ENCODE measurements at places on chromosomes 6 and 20.

- DNase-seq = no peak
Measured at GRCh38 chr6:98463038-98464000, 371.1 kb upstream of the POU3F2 start.

DNA sequence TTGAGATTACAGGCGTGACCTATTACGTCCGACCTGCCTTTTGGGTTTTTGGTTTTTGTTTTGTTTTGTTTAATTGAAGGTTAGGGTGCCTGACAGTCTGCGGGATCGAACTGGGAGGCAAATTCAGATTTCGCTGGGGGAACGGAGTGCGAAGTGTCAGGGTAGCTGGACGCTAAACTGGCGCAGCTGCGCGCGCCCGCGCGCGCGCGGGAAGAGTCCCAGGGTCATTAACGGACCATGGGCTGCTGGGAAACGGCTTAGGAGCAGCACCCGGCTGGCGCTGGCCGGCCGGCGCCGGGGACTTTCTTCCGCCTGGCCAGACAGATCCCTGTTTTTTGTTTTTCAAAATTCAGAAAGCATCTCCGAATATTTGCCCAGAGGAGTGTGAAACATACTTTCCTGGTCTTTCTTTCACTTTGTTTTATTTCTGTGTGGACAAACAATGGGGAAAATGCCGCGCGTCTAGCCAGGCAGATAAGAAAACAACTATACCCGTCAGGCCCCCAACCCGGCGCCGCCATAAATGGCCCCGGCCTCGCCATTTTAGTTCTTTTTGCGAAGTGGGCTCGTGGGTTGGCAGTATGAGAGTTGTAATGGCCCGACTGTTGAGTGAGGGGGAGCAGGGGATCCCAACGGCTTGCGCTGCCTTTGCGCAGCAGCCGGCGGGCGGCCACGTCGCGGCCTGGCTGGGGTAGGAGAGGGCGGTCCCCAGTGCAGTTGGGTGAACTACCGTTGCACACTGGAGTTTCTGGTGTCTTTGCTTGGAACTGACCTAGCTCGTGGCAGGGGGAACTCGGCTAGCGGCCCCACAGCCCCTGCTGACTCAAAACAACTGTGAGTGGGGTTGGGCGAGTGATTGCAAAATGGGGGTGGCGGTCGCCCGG is 7.1 kb downstream of the HSPA1B start:
- DNase-seq = peak; percentile 87

GRCh38 chr6:157613011-157613522 is 210.0 kb upstream of the SNX9 start:
- no peak for DNase-seq

DNA sequence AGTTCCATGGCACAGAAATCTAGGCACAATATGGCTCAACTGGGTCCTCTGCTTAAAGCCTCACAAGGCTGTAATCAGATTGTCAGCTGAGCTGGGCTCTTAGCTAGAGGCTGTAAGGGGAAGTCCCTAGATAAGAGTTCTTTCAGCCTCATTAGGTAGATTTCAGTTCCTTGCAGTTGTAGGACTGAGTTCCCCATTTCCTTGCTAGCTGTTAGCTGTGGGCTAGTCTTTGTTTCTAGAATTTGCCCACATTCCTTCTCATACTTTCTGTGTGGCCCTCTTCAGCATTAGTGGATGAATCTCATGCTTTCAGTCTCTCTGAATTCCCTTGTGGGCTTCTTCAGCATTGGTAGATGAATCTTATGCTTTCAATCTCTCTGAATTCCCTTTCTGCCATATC is 71.0 kb upstream of the MRAP2 start:
- DNase-seq = no peak

DNA sequence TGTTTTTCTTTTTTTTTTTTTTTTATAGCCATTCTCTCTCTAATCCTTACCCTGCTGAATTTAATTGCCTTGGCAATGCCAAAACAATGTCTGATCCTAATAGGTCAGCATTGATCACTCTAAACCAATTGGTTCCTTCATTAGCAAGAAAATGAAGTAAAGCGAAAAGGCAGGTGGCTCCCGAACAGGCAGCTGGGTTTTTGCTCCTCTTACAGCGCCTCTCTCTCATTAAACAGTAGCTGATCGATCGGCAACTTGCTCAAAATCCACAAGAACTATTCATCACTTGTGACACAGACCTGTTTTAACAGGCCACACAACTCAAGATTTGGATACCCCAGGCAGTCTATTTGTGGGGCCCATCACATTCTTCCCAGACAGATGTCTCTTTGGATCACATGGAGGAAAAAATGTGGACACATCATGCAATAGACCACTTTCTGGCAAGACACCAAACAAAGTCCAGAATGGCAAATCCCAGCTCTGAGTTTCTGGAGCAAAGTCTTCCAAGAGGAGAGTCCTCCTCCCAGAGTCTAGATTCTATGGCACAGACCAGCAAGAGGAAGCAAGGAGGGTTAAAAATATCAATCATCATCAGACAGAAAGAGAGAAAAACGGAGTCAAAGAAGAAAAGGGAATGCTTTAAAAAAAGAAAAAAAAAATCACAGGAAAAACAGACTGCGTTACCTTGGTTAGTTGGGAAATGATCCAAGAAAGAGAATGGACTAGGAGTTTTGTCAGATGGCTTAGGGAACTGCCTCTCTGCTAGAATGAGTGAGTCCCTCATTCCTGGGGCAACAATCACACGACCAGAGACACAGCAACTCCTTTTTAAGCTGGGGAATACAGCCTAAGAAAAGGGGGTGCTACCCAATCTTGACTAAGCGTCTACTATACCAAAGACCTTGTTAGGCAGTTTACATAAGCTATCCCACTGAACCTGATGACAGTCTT is 247.8 kb downstream of the BTBD9 start:
- no peak for DNase-seq

GRCh38 chr6:152089992-152090391 is 282.5 kb downstream of the ESR1 start:
- DNase-seq = no peak

DNA sequence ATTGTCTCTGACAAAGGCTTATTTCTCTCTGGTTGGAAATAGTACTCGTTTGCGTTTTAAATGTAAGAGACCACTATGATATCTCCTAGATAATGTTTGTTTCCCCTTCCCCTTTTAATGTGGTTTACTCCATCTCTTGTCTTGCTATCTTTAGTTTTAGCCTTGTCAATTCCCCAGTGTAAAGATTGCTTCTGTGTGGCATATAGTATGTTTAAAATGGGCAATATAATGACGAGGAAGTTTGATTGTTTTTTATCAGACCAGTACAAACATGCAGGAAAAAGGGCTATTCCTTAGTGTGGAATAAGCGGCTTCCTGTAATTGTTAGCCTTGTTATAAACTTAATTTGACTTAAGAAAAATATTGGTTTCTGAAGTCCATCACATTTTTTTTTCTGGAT is 3.1 kb downstream of the QKI start:
- DNase-seq = no peak

DNA sequence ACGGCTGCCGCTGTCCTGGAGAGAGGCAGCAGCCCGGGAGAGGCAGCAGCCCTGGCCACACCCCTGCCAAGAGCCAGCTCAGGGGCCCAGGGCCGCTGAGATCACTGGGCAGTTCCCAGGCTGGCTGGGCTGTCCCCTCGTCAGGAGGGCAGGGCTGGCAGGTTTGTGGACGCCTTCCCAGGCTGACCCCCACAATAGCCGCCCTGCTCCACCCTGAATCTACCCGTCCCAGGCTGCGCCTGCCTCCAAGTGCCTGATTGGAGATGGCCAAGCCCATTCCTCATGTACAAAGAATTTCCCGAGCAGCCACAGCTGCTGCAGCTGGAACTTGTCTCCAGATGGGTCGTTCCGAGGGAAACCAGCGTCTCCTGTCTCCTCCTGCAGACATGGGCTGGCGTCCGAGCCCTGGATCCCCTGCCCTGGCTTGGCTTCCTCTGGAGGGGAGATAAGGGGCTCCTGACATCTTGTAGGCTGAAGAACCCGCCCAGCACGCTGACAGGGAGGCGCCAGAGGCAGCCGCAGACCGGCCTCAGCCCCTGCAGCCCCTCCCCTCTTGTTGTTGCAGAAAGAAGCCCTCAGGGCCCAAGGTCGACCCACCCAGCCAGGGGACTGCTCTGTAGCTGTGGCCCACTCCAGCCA is 9.4 kb upstream of the GATA5 start:
- no peak for DNase-seq

Data from hippocampal formation (tissue), 2 donors.